ENCODE measurements at places on chromosomes 2 and 18.

- DNase-seq = no peak
Measured at GRCh38 chr2:26174691-26175465, 2.0 kb downstream of the GAREM2 start.

DNA sequence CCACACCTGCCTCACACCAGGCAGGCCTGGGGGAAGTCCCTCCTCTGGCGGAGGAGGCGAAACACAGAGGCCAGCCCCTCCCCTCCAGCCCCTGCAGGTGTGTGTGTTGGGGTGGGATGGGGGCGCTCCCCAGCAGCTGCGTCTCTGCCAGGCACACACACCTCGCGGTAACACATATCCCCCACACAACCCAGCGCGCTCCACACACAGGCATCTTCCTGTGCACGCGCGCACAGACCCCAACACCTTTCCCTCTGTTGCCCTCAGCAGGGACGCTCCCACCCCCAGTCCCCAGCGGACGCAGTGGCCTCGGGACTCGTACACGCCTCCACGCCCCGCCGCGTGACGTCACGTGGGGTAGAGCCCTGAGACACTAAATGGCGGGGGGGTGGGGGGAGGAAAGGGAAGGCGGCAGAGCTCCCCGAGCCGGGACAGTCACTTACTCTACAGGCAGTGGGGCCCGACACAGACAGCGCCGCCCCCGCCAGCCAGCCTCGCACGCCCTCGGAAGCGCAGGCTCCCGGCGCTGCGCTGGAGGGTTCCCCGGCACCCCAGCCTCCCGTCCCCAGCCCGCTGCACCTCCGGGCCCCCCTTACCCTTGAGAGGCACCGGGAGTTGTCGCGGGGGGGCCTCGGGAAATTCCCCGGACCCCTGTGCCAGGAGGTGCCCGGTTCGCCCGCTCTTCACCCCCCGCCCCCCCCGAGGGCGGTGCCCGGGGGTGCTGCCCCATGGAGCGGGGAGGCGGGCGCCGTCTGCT is at the start of gene WNT10A:
Gene WNT10A, plus strand, starts transcription at position 751 of the 757 bp plus-strand sequence. CDS start 144 bp downstream, outside the sequence.
- peak; percentile 89 for DNase-seq

GRCh38 chr2:211903961-211904360 is 634.6 kb downstream of the ERBB4 start:
- DNase-seq = no peak

GRCh38 chr18:78521136-78521535 is 458.5 kb upstream of the SALL3 start:
- DNase-seq = no peak

DNA sequence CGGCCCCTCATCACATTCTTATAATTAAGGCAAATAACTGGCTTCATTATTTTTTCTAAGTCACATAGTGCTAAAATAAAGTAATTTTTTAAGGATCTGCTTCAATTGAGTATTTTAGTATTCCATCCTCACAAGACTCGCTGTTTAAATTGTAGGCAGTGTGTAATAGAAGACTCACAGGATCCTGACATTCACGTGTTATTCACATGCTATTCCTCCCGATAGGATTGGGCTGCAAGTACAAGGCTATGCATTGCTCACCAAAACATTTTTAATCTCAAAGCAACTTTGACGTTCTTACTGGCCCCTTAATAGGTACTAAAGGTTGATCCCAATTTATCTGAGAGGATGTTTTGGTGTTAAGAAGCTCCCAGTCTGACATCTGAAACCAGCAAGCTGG is 127.6 kb upstream of the L3MBTL4 start:
- no peak for DNase-seq

- DNase-seq = no peak
Measured at GRCh38 chr18:46335534-46336101, 231.4 kb downstream of the HAUS1 start.

- DNase-seq = no peak
Measured at GRCh38 chr2:173656086-173656485, 301.4 kb downstream of the CDCA7 start.

GRCh38 chr2:47266939-47267710 is 112.0 kb upstream of the STPG4 start:
- DNase-seq = no peak

- DNase-seq = no peak
Measured at GRCh38 chr2:230664128-230664527, 48.5 kb upstream of the CAB39 start.

- DNase-seq = no peak
Measured at GRCh38 chr18:10792181-10792580, 266.4 kb downstream of the NAPG start.

- DNase-seq = no peak
Measured at GRCh38 chr18:45553723-45554388, 61.4 kb upstream of the SLC14A2 start.

- peak; percentile 69 for DNase-seq
Measured at GRCh38 chr2:14634489-14635390, 2.2 kb downstream of the LRATD1 start.

GRCh38 chr2:145221516-145221915 is 701.6 kb upstream of the ZEB2 start:
- DNase-seq = no peak

DNA sequence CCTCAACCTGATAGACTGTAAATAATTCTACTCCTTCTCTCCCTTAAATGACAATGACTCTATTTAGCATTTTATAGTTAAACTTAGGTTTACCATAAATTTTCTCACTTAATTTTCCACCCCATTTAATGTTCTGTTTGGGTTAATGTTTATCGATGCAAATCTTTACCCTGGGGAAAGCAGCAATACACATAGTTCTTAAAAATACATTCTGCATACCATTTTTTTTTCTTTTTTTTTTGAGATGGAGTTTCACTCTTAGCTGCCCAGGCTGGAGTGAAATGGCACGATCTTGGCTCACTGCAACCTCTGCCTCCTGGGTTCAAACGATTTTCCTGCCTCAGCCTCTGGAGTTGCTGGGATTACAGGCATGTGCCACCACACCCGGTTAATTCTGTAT is 14.0 kb downstream of the STAM2 start:
- DNase-seq = no peak

DNA sequence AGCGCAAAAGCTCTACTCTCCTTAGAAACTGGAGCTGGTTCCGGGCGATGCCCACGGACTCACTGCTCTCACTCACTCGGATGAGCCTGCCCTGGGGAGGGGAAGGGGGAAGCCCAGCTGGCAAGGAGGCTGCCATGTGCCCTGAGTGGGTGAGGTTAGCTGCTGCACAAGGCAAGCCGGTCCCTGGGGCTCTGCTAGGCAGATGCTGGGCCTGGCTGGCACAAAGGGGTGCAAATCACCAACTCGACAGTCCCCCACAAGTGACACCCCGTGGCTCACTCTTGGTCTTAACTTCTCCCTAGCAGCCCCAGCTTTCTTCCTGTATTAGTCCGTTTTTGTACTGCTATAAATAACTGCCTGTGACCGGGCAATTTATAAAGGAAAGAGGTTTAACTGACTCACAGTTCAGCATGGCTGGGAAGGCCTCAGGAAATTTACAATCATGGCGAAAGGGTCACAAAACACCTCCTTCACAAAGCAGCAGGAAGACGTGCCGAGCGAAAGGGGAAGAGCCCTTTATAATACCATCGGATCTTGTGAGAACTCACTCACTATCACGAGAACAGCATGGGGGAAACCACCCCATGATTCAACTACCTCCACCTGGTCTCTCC is 33.2 kb downstream of the ADCY3 start:
- no peak for DNase-seq

GRCh38 chr2:140650825-140651224 is 1480.0 kb downstream of the LRP1B start:
- DNase-seq = no peak

Measured in GM13976 (cell line).